ENCODE measurements at places on chromosomes 16 and 17.

DNA sequence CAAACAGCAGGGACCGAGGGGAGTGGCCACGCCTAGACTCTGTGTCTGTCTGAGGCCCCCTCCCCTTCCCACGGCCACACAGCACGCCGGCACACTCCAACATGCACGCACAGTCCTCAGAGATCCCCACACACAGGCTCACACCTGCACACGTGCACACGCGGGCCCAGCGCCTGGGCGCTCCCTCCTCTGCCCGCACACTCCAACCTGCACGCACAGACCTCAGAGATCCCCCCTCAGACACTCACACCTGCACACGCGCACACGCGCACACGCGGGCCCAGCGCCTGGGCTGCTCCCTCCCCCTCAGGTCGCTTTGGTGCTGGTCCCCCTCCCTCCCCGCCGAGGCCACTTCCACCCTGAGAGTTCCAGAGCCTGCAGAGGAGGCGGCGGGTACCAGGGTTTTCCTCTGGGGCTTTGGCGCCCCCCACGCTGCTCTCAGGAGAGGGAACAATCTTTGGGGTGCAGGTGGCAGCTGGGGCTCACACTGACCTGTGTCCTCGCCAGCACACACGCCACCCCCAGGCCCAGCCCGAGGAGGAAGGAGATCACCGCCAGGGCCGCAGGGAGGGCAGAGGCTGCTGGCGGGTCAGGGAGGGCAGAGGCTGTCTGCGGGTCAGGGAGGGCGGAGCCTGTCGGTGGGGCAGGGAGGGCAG is 1.6 kb downstream of the CD7 start:
- peak; percentile 23 for DNase-seq

- no peak for DNase-seq
Observed at GRCh38 chr16:10992112-10992511, 47.7 kb downstream of the CLEC16A start.

DNA sequence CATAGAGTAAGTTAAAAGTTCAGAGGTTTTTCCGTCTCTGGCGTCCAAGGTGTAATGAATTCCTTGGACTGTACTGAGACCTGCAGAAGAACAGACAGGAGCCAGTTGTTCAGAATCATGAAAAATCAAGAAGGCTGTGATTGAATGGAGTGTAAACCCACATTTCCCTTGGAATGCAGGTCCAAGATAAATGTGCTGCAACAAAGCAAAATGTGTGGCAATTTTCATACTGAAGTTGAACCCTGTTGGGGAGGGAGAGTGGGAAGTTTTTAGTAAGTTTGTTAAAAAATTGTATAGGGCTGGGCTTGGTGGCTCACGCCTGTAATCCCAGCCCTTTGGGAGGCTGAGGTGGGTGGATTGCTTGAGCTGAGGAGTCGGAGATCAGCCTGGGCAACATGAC is 21.4 kb downstream of the GGNBP2 start:
- DNase-seq = no peak

- DNase-seq = no peak
Observed at GRCh38 chr17:18076936-18077335, 10.8 kb upstream of the DRG2 start.

DNA sequence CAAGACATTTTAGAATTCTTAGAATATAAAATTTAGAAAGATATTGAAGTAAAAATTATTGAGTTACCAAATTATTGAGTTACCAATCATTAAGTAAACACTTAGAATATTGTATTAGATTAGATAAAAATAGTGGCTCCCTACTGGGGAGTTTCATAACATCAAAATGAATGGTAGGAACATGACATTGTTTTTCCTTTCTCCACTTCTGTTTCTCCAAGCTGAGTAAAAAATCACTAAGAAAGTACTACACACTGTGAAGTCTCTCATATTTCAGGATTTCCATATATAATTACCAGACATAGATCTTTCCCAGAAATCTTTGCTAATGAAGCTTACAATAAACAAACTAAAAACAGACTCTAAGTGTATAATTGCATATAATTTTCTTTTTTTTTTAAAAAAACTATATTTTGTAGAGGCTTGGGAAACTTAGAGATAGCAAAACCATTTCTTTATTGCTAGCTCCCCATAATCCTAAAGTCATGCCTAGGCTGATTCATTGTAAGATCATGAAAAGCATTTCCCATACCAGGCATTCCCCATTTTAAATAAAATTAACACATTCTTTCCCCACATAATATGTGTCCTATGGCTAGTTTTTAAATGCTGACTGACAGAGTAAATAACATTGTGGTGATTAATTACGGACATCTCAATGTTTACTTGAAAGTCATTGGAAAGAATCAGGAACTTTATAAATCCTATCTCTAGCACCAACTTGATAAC is 1408.7 kb upstream of the GOT2 start:
- DNase-seq = no peak

DNA sequence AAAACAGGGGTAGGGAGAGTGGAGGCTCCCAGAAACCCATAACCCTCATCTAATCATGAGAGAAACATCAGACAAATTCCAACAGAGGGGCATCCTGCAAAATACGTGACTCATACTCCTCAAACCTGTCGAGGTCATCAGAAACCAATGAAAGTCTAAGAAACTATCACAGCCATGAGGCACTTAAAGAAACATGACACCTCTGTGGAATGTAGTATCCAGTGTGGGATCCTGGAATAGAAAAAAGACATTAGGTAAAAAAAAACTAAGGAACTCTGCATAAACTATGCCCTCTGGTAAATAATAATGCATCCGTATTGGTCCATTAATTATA is 16.4 kb downstream of the CDH5 start:
- no peak for DNase-seq

GRCh38 chr17:73600103-73600871 is 44.0 kb downstream of the SDK2 start:
- DNase-seq = no peak

DNA sequence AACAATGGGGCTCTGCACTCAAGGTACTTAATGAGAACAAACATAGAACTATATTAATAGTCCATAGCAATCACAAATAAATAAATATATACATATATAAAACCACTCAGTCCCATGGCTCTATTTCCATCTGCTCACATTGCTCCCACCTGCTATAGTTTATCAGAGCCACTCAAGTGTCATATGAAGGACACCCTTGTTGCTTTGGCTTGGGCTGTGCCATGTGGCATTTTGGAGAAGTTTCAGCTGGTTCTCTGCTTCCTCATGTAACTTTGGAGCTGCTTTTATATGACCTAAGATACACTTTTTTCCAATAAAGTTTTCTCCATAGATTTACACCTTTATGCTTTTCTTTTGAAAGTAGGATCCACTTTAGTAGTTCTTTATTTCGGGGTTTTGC is 126.4 kb downstream of the KCNJ2 start:
- no peak for DNase-seq

DNA sequence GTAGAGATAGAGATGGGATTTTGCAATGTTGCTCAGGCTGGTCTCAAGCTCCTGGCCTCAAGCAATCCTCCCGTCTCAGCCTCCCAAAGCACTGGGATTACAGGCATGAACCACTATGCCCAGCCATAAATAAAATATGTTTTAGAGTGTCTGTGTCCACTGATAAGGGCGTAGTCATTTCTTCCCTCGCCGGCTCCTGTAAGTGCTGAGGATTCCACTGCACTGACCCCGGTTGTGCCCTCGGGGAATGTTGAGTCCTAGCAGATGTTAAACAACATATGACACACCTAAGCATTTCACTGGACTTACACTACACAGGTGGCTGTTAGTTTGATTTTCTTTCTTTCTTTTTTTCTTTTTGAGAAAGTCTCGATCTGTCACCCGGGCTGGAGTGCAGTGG is 5.6 kb upstream of the SHMT1 start:
- no peak for DNase-seq

- DNase-seq = peak; percentile 89
Observed at GRCh38 chr16:31253642-31254045, 6.1 kb upstream of the ITGAM start.

DNA sequence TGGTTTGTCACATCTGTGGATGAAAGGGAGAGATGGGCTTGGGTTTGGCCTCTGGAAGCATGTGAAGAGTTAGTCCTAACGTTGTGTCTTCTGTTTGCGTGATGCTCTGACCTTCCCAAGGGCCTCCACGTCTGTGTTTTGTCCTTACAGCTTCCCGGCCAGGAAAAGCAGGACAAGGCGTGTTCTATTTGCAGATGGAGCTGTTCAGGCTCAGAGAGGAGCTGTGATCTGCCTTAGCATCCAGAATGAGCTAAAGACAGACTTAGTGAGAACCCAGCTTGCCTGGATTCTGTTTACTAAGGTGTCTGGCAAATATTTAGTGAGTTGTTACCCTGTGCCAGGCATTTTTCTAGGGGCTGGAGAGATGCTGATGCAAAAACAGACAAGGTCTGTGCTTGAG is 282.1 kb downstream of the CBLN1 start:
- no peak for DNase-seq

DNA sequence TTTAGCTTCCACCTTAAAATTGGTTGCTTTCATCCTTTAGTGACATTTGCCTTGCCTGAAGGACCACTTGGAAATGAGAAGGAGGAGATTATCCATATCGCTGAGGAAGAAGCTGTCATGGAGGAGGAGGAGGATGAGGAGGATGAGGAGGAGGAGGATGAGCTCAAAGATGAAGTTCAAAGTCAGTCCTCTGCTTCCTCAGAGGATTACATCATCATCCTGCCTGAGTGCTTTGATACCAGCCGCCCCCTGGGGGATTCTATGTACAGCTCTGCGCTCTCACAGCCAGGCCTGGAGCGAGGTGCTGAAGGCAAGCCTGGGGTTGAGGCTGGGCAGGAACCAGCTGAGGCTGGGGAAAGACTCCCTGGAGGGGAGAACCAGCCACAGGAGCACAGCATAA is 11.5 kb upstream of the TMEM106A start:
- no peak for DNase-seq

DNA sequence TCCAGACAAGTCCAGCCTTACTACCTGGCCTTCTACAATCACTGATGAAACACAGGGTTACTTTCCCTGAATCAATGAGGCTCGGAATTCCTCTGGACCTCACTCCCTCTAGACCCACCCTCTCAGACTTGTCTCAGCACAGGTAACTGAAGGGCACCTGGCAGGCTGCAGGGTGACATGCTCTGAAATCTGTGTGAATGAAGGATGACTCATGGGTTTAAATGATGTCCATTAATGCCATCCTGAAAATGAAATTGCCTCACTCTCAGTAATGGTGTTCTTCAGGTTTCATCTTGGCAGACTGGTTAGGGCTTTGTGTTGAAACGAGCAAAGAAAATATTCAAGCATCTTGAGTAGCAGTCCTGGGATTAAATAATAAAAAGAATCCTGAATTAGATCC is 134.4 kb downstream of the MAF start:
- no peak for DNase-seq

GRCh38 chr17:78532922-78533640 is 44.1 kb downstream of the DNAH17 start:
- DNase-seq = no peak

DNA sequence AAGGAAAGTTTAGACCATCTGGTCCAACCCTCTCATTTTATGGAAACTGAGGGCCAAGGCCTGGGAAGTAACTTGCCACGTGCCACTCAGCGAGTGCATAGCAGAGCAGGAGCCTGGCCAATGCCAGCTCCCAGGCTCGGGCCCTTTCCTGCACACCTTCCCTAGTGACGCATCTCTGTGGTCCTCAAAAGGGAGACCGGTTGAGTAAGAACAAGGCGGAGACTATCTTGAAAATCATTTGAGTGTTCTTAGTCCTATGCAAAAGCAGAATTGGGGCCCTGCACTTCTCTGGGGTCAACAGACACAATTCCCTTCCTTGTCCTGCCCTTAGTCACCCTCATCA is 2.8 kb downstream of the CCL4 start:
- DNase-seq = no peak

- DNase-seq = no peak
Observed at GRCh38 chr17:31470592-31470991, 79.1 kb downstream of the RAB11FIP4 start.

DNA sequence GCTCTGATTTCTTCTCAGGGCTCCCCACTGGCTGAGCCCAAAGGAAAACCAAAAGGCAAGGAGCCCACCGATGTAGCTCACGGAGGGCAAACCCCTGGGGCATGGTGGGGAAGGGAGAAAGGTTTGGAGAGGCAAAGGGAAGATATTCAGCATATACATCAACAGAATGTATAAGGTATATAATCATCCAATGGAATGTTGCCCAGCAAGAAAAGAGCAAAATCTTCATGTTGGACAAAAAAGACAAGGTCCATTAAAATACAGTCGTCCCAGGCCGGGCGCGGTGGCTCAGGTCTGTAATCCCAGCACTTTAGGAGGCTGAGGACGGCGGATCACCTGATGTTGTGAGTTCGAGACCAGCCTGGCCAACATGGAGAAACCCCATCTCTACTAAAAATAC is 1.6 kb downstream of the CPPED1 start:
- DNase-seq = no peak

GRCh38 chr16:79576602-79577001 is 23.9 kb downstream of the MAF start:
- no peak for DNase-seq

GRCh38 chr16:67548265-67549126 is 13.8 kb upstream of the CTCF start:
- peak; percentile 67 for DNase-seq

GRCh38 chr16:88010968-88011483 is 59.8 kb downstream of the BANP start:
- DNase-seq = no peak

GRCh38 chr16:67490335-67491096 is 7.2 kb upstream of the AGRP start:
- DNase-seq = peak; percentile 51

DNA sequence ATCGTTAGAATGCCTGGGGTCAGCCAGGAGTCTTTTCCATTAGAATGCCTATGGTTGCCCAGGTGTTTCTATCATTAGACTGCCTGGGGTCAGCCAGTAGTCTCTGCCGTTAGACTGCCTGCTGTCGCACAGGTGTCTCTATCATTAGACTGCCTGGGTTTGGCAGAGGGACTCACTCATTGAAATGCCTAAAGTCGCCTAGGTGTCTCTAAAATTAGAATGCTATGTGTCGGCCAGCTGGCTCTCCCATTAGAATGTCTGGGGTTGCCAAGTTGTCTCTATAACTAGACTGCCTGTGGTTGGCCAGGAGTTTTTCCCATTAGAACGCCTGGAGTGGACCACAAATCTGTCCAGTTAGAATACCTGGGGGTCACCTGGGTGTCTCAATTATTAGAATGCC is 2266.5 kb downstream of the TP53TG3F start:
- no peak for DNase-seq

- DNase-seq = peak; percentile 62
Observed at GRCh38 chr16:66486773-66487579, 59.9 kb downstream of the BEAN1 start.
